AG04450 (cell line): ENCODE measurements at places on chromosomes 4 and X.

- DNase-seq: no peak
These were observed 984.1 kb upstream of the GRID2 start for GRCh38 chr4:91319556-91320268.

DNA sequence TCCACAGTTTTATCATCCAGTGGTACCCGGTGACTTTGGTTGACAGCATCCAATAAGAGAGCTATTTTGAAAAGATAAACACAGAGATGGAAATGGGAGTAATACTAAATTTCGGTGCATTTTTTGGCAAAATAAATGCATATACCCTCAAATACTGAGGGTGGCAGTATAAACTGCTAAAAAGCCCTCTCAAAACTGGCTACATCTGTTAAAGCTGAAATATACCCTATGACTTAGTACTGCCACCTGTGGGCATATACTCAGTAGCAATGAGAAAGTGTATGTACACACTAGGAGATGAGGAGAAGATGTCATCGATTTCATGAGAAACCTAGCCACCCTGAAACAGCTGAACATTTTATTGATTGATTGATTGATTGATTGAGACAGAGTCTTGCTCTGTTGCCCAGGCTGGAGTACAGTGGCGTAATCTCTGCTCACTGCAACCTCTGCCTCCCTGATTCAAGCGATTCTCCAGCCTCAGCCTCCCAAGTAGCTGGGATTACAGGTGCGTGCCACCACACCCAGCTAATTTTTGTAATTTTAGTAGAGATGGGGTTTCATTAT lies 12.2 kb upstream of the TMEM128 start:
- DNase-seq: no peak

- DNase-seq: no peak
These were observed 549.5 kb downstream of the C4orf33 start for GRCh38 chr4:129645461-129645860.

DNA sequence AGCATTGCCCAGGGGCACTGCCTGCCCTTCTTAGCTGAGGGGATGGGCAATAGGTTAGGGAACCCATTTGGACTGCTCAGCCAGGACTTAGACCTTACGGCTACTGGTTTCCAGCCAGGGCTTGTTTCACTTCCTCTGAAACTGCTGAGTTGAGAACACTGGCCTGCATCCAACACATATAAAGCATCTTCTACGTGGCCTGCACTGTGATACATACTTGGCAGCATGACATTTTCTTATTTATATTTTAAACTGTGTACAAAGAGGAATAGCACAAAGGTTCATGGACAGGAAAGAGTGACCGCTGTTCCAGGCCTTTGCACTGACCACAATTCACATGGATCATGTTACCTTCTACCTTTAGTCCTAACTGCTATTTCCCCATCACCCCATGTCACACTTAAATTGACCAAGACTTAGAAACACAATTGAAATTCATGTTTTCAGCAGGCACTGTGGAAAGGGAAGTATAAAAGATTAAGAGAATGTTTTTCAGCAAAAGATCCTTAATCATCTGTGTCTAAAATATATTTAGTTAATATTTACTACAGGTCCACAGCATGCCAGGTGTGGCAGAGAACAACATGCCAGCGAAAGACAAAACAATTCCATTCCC lies 43.7 kb downstream of the NLGN4X start:
- no peak for DNase-seq

DNA sequence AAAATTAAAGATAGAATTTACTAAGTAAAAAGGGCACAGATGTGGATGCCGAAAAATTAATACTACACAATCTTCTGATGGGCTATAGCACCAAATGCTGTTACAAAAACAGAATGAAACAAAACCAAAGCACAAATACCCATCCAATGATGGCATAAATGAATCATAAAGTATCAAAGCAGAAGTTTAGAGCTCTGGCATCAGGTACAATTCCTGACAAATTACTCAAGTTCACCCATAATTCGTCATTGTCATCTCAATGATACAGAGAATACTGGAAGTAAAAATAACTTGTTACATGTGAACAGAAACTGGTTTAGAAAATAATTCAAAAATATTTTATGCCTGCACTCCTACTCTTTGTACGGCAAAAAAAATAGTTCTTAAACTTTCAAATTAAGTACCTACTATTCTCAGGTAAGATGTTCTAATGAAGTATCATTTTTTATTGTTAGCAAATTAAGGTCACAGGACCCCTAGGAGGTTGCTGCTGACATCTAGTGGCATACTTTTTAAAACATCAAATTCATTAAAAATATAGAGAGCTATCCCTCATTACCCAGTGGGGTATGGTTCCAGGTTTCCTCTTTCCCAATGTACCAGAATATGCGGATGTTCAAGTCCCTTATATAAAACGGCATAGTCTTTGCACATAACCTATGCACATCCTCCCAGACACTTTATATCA lies 126.1 kb downstream of the INPP4B start:
- DNase-seq: no peak

- DNase-seq: no peak
These were observed 855.2 kb upstream of the ADGRL3 start for GRCh38 chr4:60344908-60345307.

- DNase-seq: no peak
These were observed 266.7 kb upstream of the MAGEB2 start for GRCh38 chrX:29948653-29949052.

DNA sequence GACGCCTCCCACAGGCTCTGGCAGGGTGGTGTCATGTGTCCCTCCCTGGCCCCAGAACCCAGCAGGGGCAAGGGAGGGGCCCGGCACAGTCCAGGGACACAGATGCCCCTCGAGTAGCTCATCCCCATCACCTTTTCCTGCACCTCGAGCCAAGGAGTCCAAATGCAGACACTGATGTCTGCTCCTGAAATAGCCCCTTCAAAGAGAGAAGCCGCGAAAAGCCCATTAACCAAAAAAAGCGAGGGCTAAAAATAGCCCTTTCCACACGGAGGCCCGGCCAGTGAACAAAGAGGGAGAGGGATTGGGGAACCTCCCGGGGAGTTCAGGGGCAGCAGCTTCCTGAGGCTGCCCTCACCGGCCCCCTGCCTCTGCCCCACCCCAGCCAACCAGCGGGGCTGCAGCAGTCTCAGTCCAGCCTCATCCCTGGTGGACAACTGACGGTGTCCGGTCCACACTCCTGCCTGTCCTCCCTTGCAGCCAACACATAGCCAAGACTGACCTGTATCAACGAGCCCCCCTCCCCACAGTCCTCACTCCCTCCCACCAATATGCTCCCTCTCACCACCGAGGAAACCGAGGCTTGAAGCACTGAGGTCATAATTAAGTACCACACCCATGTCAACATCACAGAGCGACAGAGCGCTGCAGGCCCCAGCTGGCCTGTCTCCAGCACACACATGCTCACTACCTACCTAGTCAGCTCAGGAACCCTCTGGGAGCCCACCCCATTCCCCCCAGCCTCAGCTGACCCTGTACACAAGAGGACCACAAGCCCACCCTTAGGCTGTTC lies 23.9 kb downstream of the WDR1 start:
- DNase-seq: no peak

DNA sequence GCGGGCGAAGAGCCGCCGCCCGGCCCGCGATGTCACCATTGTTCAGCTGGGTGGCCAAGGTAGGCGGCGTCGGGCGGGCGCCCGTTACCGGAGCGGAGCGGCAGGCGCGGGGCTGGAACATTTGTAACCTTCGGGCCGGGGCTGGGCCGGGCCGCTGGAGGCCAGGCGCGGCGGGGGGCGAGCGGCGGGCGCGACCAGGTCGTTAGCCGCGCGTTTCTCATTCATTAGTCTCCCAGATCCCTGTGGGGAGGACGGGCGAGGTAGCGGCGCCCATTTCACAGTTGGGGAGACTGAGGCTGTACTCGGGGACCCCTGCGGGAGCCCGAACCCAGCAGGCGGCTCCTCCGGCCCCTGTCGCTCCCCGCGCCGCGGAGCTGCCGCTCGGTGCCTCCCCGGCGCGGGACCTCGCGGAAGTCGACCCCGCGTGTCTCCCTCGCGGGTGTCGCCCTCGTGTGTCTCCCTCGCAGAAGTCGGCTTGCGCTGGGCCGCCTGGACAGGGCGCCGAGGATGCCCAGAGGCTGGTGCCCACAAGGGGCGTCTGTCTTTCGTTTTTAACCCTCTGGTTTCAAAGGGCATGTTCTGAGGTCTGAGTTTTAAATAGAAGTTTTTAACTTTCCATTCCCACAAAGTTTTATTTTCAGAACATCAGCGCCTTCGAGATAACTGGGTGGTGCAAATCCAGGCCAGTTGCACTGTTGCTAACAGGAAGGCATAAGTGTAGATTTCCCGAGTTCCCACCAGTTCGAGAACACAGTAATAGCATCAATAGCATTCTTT lies 17.5 kb downstream of the PTTG2 start:
- DNase-seq: no peak

GRCh38 chr4:15888515-15888914 lies 50.0 kb downstream of the FGFBP1 start:
- DNase-seq: no peak

GRCh38 chrX:86148024-86148511 lies at the start of gene DACH2:
DACH2 (plus strand) TSS chrX:86148451.
- peak; percentile 24 for DNase-seq

DNA sequence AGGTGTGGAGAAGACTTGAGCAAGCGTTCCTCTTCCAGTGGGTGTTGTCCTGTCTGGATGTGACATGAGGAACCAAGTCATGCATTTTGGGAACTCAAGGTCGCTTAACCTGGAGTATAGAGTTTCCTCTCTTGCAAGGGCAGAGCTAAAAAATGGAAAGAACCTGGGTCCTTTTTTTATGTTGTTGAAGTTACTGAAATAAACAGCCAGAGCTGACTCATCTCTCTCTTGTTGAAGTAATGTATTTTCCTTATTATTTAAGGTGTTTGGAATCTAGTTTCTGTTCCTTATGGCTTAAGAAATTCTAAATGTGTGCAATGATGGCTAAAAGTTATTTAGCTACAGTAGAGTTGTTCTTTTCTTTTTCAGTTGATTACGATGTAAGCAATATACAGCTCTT lies 314.5 kb downstream of the CAMK2D start:
- no peak for DNase-seq

DNA sequence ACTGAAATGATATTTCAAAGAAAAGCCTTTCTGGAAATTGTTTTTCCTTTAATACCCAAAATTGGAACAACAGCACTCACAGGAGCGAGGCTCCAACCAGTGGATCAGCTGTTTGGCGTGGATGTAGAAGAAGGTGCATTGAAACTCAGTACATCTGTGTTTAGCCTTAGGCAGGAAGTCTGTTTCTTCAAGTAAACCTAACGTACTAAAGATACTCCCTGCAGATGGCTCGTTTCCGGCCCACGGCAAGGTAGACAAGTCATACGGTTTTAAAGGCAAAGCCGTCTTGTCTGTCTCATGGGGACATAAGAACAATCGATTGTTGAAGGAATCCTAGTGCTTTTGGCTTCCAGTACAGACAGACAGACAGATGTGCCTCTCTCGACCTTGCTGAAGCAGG lies 50.0 kb upstream of the CLCN4 start:
- DNase-seq: no peak

DNA sequence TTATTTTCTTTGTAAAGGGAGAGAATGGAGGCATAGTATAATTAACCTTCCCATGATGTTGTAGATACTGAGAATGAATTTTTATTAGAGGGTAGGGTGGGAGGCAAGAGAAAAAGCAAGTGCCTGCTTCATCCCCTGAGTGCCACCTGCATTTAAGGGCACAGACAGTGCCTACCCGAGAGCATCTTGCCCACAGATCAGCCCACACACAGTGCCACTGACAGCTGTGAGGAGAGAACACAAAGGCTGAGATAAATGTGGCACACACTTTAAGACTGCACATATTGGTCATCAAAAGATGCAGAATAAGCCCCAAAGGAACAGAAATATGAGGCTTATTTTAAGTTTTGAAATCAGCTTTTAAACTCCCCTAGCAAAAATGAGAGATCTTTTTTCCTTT lies 250.8 kb downstream of the SLC39A8 start:
- DNase-seq: no peak

GRCh38 chrX:11575332-11575731 lies 90.4 kb downstream of the ARHGAP6 start:
- DNase-seq: no peak

DNA sequence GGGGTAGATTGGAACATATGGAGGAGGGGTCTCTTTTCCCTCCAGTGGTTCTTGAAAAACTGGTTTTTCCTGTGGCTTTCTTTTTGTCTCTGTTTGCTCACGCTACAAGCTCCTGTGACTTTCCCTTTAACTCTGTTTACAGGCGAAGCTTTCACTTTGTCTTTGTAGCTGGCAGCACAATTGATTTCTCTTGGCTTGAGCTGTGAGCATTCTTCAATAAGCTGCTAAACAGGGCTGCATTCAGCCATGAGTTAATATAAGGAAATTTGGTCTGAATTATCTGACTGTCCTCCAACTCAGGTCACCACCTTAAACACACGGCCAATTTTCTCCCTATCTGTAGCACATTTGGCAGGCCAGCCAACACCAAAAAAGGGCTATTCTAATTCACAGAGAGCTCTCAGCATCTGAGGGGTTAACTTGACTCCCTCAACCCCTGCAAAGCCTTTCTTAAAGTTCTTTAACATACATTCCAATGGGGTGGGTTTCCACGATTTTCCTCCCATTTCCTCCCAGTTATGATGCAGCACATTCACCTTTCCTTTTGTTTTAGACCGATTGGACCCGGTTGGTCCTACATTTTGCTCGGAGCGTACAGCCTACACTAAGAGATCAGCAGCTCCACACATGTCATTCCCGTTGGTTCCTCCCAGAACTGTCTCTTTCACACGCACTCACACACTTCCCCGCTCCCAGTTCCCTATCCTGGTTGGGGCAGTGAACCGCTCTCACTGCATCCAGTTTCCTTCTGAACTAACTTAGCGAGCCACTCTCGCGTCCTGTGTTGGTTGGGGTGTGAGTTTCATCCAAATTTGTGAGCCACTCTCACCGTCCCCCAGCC lies 45.4 kb downstream of the UGT2A3 start:
- DNase-seq: no peak

- DNase-seq: no peak
These were observed 879.3 kb upstream of the SLIT2 start for GRCh38 chr4:19372390-19372789.

DNA sequence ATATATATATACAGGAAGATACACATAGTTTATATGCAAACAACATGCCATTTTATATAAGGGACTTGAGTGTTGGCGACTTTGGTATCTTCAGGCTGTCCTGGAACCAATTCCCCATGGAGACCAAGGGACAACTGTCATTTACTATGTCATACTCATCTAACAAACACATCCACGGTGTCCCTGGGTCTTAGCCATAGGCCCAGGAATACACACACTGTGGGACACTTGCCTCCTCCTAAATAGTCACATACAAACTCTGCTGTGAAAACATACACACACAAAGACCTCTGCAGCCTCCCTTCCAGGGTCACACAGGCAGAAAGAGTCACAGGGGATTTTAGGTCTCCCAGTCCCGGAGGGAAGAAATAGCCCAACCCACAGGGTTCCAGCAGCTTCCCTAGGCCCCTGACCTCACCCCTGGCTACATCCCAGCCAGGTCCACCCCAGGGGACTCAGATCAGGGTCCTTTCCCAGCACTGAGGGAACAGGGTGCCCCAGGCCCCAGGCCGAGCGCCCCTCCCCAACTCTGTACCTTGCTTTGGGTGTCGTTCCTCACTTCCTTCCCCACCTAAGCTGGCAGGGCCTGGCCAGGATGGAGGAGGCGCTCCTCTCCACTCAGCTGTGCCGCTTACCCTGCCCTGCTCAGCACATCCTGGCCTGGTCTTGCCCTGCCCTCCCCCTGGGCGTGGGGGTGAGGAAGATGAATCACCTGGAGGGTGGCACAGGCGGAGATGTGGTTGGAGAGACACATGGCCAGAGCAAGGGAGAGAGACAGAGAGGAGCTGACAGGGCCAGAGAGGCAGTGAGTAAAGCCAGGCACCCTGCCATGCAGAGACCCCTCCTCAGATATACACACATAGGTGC lies 21.8 kb downstream of the FGD1 start:
- no peak for DNase-seq
